ENCODE measurements at places on chromosomes 11 and 22. TPM values are rescaled to one million over a fixed set of nuclear protein-coding genes. Genes with fewer than 3 reads are reported as not detected.

Gene HSPB2
- 5.7 TPM for polyA plus RNA-seq

Gene TEX12
- polyA plus RNA-seq = not detected

Gene CD3E
- not detected for polyA plus RNA-seq

Gene RPS19BP1
- 88.9 TPM for polyA plus RNA-seq

Gene SLC15A3
- 35.5 TPM for polyA plus RNA-seq

Gene MPZL2
- polyA plus RNA-seq = 13.3 TPM

Gene OR6A2
- not detected for polyA plus RNA-seq

Gene SEC14L6
- 2.6 TPM for polyA plus RNA-seq

Gene ZNF280B
- 4.6 TPM for polyA plus RNA-seq

Gene ACRV1
- polyA plus RNA-seq = 3.8 TPM

Gene HORMAD2
- 0.15 TPM for polyA plus RNA-seq

Gene GLYATL1
- 6.1 TPM for polyA plus RNA-seq

Gene IL17REL
- 0.96 TPM for polyA plus RNA-seq

Gene UCP3
- polyA plus RNA-seq = 5.5 TPM

Gene TMEM132A
- polyA plus RNA-seq = 198 TPM

Gene POLR2L
- polyA plus RNA-seq = 118 TPM

Gene SLC29A2
- polyA plus RNA-seq = 11.0 TPM

Gene TSSK2
- polyA plus RNA-seq = not detected

Gene VPREB3
- polyA plus RNA-seq = 0.89 TPM

Gene PRR14L
- polyA plus RNA-seq = 20.5 TPM

Gene CARD10
- 13.0 TPM for polyA plus RNA-seq

Gene SCO2
- polyA plus RNA-seq = 6.0 TPM

Gene LRRC74B
- polyA plus RNA-seq = 1.7 TPM

Gene LMO2
- 52.5 TPM for polyA plus RNA-seq

Gene DDB1
- polyA plus RNA-seq = 174 TPM

Gene IFTAP
- 50.1 TPM for polyA plus RNA-seq

Gene SLC6A5
- 29.0 TPM for polyA plus RNA-seq

Gene FGF3
- not detected for polyA plus RNA-seq

Gene LRRC4C
- polyA plus RNA-seq = 44.3 TPM

Gene PKP3
- polyA plus RNA-seq = 1.3 TPM

Gene SMC1B
- polyA plus RNA-seq = 0.14 TPM

Gene MMP8
- not detected for polyA plus RNA-seq

Gene POTEH
- not detected for polyA plus RNA-seq

Gene NAALAD2
- 21.8 TPM for polyA plus RNA-seq

Gene TBX10
- not detected for polyA plus RNA-seq

Gene NTM
- polyA plus RNA-seq = 181 TPM

Gene TPH1
- polyA plus RNA-seq = 0.99 TPM

Gene CSNK2A3
- polyA plus RNA-seq = 2.0 TPM

Gene PHOX2A
- polyA plus RNA-seq = 1.8 TPM

Gene C11orf21
- polyA plus RNA-seq = 0.39 TPM

Gene NCF4
- polyA plus RNA-seq = 3.6 TPM

Gene CLTCL1
- polyA plus RNA-seq = 18.5 TPM

Gene MGAT3
- 71.7 TPM for polyA plus RNA-seq

Gene RAG2
- not detected for polyA plus RNA-seq

Gene SLC17A6
- 57.1 TPM for polyA plus RNA-seq

Gene SLC22A25
- 0.12 TPM for polyA plus RNA-seq

Gene C11orf16
- polyA plus RNA-seq = 1.1 TPM

Gene FOXR1
- polyA plus RNA-seq = 0.67 TPM

Data from spinal cord (tissue), 10 donors.